Epithelial cell of proximal tubule (primary cell): ENCODE measurements at places on chromosomes 11 and 22.

DNA sequence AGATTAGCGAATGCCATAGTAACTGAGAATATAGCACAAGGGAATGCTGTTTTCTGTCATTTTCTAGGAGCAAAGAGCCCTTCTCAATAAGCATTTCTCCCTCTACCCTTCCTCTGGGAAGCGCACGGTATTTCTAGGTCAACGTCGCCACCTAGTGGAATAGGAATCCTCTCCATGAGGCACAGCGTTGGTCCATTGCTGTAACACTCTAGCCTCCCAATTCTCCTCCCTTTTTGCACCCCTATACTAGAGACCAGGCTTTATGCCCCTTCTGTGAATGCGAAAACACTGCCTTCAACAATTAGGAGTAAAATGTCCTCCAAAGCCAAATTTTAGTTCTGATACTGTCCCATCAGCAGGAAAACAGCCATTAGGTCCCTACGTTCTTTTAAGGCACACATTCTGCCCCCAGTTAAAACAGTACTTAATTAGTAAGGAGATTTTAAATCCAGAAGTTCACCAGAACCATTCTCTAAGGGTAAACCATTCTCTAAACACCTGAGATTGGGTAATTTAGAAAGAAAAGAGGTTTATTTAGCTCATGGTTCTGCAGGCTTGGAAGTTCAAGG, 12.8 kb upstream of the HYLS1 start:
- peak; percentile 13 for DNase-seq

DNA sequence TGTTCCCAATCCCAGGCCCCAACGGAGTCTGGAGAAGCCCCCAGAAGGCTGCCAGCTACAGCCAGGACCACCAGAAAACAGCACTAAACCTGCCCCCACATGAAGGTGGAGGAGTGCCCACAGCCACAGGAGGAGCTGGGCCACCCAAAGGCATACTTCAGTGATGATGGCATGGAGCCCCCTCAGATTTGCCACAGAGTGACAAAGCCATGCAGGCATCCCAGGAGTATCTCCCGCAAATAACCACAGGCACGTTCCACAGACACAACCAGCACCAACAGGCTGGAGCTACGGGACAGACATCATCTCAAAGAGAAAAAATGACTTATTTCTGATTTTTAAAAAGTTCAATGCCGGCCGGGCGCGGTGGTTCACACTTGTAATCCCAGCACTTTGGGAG, 10.6 kb downstream of the CARS1 start:
- DNase-seq: no peak

- no peak for DNase-seq
These were observed 309.1 kb downstream of the AASDHPPT start for GRCh38 chr11:106386519-106386918.

DNA sequence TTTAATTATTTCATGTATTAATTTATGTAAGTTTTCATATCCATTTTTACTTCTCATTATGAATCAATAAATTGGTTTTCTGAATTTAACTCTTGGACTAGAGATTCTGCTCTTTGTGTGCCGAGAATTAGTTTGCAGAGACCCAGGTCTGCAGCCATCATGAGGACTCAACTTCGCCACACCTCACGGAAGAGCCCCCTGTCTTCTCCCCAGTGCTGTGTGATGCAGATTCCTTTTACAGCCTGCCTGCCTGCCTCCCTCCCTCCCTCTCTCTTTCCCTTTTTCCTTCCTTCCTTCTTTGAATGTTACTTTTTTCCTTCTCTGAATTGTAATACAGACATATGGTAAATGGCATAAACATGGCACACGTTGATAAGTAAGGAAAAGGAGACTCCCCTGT, 947.7 kb downstream of the TBC1D22A start:
- no peak for DNase-seq

DNA sequence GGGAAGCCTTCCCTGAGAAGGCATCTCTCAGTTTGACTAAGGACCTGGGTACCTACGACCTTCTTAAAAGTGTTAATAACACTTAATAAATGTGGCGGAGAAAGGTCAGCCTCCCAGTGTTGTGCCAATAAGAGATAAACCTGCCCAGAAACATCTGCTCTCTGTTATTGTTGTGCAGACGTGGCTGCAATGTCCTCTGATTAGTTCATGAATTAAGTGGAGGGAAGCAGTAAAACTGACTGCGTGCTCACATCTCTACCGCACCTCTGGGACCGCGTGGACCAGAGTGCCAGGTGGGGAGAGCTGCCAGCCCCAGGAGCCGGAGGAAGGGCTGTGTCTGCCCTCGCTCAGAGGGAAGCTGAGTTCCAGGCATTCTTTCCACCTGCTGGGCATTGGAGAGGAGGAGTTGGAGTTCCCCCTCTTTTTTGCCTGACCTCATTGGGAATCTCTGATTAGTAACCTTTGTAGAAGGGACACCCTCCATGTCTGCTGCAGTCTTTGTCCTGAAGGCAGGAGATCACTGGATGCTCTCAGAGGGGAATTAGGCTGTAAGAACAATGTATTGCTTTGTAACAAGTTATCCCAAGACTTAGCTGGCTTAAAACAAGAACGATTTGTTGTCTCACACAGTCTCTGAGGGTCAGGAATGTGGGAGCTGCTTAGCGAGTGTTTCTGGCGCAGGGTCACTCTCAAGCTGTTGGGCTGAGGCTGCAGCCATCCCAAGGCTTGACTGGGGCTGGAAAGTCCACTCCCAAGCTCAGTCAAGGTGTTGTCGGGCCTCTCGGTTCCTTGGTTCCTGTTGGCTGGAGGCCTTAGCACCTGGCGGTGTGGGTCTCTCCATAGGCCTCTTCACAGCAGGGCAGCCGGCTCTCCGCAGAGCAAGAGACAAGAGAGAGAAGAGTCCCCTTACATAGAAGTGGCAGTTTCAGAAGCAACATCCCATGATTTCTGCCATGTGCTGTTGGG, 247.6 kb upstream of the TBCEL start:
- DNase-seq: no peak

DNA sequence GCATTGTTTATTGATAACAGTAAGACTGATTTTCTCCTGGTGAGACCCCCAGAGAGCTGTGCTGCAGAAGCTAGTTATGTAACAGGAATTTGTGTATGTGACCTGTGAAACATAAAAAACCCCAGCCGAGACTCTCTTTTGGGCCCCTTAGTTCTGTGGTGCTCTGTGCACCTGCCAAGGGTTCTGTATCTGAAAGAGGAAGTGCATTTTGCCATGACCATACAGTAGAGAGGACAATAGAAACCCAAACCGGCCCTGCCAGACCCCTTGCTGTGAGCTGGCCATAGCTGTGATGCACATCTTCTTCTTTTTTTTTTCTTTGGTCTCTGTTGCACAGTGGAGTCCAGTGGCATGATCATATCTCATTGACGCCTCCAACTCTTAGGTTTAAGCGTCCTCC, 31.4 kb upstream of the APOL5 start:
- DNase-seq: no peak

DNA sequence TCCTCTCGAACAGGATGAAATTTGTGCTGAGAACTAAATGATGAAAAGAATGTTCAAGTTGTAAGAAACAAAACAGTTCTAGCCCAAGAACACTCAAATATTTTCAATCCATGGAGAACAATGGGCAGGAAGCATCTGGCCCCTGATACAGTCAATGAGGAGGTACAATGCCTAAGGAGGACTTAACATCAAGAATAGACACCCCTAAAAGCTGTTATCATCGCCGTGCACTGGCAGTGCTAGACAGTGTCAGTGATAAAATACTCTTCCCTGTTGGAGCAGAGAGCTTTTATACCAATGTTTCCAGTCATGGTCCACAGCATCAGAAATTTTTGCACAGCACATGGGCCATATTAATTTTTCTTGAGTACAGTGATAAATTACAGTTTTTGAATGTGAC, 20.2 kb upstream of the VSTM5 start:
- no peak for DNase-seq

DNA sequence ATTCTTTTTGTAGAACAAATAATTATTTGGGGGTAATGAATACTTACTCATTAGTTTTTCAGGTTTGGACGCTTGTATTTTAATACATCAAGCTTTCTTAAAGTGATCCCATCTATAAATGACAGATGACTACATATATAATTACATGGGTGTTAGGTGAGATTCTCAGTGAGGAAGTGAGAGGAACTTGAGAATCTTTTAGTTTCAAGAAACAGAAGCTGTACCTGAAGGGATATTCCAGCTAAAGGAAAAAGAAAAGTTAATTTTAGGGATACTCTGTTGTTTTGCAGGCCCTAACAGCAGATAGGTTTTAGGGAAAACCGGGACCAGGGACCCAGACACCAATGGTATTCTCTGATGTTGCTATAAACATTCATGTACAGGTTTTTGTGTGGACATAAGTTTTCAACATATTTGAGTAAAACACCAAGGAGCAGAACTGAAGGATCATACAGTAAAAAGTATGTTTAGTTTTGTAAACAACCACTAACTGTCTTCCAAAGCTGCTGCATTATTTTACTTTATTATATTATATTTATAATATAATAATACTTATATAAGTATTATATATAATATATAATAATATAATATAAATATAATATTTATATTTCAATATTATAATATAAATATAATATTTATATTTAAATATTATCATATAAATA, 24.1 kb upstream of the PHOX2A start:
- no peak for DNase-seq

DNA sequence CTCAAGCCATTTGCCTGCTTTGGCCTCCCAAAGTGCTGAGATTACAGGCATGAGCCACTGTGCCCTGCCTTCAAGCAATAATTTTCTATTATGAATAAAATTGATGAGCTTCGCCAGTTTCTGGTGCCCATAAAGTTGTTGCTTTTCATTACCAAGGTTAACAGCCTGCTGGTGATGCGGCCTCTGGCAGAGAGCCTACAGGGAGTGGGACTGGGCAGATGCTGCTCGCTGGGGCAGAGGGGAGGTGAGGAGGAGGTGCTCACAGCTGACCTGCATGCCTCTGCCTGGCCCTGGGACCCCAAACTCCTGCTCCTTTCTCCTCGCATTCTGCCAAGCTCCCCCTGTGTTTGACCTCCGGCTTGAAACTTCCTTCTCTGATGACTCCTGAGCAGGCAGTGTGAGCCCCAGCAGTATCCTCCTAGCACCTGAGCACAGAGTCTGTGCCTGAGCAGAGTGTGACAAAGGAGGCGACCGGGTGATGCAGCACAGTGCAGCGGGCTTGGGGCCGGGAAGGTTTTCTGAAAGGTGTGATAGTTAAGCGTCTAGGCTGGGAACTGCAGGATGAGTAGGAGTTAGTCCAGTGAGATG, 56.1 kb upstream of the B3GAT1 start:
- no peak for DNase-seq

DNA sequence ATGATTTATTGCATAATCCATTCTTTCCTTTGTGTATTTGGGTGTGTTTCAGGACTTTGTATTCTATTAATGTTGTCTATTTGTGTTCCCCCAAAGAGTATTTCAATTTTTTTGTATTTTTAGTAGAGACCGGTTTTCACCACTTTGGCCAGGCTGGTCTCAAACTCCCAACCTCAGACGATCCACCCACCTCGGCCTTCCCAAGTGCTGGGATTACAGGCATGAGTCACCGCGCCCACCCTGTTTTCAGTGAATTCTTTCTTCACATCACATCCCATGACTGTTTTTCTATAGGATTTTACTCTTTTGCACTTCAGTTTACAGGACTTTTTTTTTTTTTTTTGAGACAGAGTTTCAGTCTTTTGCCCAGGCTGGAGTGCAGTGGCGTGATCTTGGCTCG, 46.3 kb downstream of the RBX1 start:
- DNase-seq: no peak

DNA sequence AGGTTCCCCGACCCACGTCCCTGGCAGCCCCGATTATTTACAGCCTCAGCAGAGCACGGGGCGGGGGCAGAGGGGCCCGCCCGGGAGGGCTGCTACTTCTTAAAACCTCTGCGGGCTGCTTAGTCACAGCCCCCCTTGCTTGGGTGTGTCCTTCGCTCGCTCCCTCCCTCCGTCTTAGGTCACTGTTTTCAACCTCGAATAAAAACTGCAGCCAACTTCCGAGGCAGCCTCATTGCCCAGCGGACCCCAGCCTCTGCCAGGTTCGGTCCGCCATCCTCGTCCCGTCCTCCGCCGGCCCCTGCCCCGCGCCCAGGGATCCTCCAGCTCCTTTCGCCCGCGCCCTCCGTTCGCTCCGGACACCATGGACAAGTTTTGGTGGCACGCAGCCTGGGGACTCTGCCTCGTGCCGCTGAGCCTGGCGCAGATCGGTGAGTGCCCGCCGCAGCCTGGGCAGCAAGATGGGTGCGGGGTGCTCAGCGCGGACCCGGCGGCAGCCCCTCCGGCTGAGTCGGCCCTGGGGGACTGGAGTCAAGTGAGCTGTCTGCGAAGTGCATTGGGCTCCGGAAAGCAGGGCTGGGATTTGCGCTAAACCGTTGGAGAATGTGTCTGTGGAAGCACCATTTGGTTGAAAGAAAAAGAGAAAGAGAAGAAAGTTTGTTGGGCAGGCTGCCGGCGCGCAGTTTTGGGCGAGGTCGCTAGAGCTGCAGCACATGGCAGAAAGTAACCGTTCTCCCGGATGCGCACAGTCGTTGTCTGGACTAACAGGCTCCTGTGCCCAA, at the start of gene CD44:
Gene CD44 (plus strand): TSS at position 229 of the 779 bp plus-strand sequence. CDS start 133 bp downstream, at position 362.
- DNase-seq: no peak

DNA sequence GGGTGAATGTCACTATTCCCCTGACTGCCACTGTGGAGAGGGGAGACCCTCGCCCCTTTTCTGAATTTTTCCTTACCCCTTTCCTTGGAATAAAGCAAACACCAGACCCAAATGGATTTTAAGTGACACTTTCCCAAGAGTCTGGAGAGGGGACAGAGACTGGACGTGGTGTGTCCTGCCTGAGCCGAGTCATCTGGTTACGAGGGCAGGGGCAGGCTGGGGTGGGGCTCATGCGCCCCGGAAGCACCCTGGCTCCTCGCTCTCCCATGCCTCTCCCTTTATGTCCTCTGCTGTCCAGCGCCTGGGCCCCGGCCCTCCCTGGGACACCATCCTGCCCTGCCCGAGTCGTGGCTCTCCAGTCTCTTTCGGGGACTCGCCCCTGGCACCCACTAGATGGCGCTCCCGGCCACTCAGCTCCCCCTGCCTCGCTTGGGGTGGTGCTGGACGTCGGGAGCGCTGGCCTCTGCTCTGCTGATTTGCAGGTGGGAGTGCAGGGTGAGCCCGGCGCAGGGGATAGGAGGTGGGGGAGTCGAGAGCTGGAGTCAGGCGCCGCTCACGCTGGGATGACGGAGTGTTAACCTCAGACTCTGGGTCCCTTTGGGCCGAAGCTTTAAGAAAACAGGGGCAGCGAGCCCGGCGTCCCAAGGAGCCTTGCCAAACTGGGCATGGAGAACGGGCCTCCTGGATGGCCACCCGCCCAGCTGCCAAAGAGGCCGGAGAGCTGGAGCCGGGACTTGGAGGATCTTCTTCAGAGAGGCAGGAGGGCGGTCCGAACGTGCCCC, 89.8 kb downstream of the RPS6KA4 start:
- no peak for DNase-seq

- no peak for DNase-seq
These were observed 17.3 kb downstream of the RPL27A start for GRCh38 chr11:8699903-8700302.

GRCh38 chr11:47394322-47395222, 13.8 kb upstream of the SLC39A13 start:
- no peak for DNase-seq

- no peak for DNase-seq
These were observed at the start of gene MS4A8 for GRCh38 chr11:60699284-60699691. MS4A8 (plus strand) TSS chr11:60699612; CDS start chr11:60700861, 1,249 bp downstream.
